Left forelimb (tissue), 1 donor: ENCODE measurements at places on chromosomes 5 and 9.

DNA sequence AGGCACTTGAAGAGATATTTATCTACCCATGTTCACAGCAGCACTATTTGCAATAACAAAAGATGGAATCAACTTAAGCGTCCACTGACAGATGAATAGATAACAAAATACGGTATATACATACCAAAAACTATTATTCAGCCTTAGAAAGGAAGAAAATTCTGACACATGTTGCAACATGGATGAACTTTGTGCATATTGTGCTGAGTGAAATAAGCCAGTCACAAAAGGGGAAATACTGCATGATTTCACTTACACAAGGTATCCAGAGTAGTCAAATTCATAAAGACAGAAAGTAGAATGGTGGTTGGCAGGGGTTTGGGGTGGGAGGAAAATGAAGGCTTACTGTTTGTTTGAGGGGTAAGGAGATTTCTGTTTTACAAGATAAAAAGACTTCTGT is 66.0 kb downstream of the FBN2 start:
- no peak for DNase-seq

- DNase-seq = no peak
These were observed 551.0 kb downstream of the CCDC171 start for GRCh38 chr9:16103620-16104397.

DNA sequence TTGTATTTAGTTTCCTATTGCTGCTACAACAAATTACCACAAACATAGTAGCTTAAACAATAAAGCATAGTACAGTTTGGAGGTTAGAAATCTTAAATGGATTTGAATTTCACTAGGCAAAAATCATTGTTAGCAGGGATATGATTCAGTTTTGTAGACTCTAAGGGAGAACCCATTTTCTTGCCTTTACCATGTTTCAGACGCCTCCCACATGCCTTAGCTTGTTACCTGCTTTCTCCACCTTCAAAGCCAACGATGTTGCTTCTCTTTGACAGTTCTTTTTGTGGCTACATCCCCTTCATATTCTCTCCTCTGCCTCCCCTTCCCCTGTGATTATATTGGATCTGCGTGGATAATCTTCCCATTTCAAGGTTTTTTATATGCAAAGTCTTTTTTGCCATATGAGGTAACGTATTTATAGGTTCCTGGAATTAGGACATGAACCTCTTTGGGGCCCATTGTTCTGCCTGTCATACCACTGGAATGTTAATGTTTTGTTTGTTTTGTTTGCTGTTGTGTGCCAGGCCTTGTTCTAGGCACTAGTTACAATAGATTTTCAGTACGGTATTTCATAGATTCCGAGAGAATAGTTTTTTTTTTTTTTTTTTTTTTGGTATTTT is 54.1 kb downstream of the UHRF2 start:
- DNase-seq = no peak

DNA sequence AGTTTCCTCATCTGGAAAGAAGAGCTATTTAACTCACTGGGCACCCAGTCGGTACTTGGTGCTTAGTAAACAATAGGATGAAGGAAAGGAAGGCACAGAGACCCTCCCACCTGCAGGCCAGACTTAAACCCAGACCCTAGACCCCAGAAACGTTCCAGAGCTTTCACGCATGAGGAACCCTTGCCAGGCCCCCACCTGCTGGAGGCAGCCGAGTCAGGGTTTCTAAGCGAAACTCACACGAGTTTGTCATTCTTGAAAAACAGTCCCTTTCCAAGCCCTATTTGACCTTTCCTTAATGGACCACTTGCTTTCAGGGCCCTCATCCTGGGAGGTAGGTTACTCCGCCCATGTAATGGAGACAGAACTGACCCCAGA is 30.6 kb downstream of the NDUFA8 start:
- DNase-seq = no peak

DNA sequence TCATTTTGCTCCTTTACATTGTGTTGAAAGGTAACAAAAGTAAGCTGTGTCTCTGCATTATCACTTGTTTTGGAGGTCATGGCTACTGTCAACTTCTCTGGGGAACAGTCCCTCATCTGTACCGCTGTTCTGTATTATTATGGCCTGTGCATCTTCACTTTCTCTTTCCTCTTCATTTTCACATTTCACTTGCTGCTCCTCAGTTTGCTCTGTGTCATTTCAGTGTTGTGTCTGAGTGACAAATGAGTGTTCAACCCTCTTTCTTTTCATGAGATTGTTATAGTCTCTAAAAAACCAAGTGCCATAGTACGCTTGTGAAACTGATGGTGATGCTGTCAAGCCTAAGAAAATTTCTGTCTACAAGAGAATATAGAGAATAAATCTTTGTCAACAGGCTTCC is 122.0 kb upstream of the FER start:
- DNase-seq = no peak

- no peak for DNase-seq
These were observed 182.1 kb downstream of the ADCY2 start for GRCh38 chr5:7578071-7578470.

- DNase-seq = no peak
These were observed 1079.9 kb upstream of the ACO1 start for GRCh38 chr9:31304576-31304975.

DNA sequence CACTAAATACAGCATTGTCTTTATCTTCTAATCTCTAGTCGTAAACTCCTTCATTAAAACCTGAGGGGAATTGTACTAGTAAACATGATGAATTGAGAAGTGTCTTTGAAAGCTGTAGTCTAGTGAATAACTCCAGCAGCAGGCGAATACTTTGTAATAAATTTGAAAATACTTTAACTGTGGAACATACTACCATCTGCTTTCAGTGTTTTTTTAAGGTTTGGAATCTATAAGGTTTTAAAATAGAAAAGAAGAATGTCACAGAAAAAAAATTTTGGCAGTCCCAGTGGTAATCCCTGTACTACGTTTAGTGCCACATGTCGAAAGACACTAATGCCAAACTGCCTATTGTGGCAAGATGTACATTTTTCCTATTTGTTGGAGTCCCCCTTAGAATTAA is 379.0 kb upstream of the NUDT12 start:
- DNase-seq = no peak

DNA sequence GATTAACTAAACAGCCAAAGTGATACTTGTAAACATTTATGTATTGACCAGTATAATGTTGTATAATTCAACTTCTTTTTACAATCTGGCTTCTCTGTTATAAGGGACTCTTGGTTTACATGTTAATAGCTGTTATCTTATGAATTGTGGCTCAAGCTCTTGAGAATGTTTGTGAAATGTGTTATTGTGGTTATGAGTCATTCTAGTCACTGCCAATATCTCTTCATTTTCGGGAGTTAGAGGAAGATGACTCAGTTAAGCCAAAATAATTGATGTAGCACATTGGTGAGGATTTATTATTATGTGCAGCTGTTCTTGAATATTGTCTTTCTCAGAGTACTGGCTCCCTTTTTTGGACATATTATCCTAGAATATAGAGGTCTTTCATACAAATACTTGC is 655.2 kb upstream of the RIOK2 start:
- DNase-seq = no peak

- no peak for DNase-seq
These were observed 6.1 kb downstream of the S100Z start for GRCh38 chr5:76855961-76856360.

DNA sequence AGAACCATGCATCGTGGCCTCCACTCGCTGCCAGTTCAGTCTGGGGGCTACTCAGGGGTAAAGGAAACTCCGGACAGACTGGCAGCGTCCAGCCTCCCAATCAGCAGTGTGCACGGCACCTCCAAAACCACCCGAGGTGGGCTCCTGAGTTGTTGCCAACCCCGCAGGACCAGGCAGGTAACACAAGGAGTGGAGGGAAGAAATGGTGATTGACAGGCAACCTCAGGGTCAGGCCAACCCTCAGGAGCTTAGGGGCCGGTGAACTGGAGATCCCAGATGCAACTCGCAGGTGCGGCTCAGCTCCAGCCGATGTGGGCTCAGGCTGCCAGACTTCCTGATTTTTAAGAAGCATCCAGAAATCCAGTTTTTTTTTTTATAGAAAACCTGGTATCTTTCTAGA is 37.3 kb upstream of the AKNA start:
- DNase-seq = no peak

GRCh38 chr9:132163457-132163875 is 1.6 kb downstream of the NTNG2 start:
- no peak for DNase-seq

- no peak for DNase-seq
These were observed 81.3 kb downstream of the OXCT1 start for GRCh38 chr5:41788941-41789368.

DNA sequence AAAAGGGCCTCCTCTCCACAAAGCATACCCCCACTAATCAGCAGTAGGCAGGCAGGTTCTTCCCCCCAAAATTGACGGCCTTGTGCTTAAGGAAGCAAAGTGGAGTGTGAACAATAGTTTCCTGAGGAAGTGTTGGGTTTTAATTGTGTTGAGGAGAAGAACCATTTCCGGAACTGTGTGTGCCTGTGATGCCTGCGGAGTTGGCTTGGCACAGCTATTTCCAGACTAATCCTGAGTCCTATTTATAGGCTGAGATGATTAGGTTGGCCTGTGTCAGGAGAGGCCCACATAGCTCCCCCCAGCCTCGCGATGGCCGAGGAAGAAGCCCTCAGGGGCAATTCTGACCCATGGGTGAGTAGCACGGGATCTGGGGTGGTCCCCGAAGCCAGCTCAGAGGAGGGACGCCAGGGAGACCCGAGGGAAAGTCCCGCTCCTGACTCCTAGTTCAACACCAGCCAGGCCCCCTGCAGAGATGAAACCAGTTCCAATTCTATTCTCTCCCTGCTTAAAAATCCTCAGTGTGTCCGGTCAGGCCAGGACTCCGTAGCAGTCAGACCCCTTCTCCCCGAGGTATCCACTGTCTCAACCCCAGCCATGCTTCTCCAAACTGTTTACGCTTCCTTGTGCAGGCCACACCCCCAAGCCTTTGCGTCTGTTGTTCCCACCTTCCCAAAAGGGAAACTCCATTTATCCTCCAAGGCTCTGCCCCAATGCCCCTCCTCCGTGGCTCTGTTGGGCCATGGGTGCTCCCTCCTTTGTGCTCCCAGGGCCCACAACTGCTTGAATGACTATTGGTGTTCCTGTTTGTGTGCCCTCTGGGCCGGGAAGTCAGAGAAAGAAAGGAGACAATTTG is 18.1 kb downstream of the GSN start:
- peak; percentile 66 for DNase-seq

- peak; percentile 81 for DNase-seq
These were observed 216.2 kb upstream of the CLINT1 start for GRCh38 chr5:158074992-158075769.

DNA sequence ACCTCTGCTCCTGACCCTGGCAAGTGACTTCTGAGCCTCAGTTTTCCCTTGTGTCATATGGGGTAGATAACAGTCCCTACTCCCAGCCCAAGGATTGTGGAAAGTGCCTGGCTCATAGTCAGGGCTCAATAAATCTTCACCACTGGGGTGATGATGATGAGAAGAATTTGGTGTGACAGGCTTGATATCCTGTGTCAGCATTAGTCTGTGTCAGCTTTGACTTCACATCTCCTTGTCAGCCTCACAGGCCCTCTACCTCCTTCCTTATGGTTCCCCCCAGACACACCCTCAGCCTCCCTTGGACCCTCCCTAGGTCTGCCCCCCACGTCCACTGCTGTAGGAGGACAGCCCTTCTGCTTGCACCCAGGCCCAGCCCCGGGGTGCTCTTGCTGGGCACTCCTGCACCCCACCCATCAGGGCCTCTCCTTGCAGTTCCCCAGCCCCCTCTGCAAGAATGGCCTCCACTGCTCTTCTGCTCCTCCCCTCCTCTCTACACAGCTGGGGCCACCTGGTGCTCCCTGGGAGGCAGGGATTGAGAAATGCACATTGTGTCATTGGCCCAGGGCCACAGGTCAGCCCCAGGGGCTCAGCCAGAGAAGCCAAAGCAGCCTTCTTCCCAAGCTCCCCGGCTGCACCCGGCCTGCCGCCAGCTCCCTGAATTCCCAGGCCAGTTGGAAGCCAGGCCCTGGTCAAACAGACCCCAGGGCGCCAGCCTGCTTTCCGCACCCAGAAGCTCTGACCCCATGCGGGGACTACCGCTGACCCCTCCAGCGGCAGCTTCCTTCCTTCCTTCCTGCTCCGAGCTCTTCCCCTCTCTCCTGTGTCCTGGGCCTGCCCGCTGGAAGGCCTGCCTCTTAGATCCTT is 7.7 kb downstream of the FGFR4 start:
- DNase-seq = peak; percentile 85

GRCh38 chr9:97545486-97545885 is 44.0 kb downstream of the TMOD1 start:
- no peak for DNase-seq

GRCh38 chr5:153256-153655 is 38.0 kb upstream of the LRRC14B start:
- DNase-seq = peak; percentile 28

DNA sequence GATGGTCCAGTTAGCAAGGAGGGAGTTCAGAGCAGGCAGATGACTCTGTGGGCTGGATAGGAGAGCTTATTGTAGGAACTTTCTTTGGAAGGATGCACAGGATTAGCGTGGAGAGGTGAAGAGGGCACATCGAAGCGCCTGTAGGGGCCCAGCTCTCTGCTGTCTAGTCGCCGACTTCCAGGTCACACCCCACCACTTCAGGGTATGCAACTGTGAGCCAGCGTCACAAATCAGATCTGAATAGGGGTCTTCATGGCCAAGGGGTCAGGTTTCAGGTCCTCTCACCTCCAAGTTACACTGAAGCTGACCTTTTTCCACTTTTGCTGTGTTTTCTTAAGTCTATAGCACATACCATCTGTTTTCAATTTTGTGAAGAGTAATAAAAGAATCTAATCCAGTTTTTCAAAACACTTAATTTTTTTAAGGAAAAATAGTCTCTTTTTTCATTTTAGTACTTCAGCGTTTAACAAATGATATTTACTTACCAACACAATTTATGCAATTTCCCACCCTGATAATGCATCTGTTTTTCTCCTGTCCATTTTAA is 364.2 kb upstream of the CLINT1 start:
- no peak for DNase-seq

DNA sequence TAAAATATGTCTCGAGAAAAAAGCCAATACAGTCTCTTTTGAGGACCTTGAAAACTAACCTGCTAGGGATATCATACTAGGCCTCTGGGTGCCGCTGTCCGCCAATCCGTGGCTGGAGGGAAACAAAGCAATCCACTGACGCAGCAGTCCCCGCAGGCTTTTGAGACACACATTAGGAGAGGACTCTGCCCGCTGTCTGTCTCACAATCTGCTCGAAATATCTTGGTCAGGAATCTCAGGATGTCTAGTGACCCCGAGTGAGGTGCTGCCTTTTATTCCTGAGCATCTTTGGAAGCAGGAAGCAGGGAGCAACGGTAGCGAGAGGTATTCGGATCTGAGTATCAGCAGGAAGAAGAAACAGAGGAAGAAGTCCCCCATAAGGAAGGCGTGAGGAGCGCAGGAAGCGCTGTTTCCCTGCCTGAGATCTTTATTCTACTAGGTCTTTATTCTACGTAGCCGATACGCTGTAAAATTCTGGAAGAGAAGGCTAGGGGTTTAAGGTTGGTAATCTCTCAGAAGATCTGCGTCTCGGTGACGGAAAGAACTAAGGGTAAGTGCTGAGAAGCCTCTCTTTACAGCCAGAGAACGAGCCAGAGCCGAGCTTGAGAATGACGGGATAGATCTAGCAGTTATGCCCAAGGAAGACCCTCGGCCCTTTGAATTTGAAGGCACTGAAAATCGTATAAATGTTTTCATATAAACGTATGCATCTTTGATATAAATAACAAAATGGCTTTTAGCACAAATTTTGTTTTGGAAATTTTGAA is 4.0 kb upstream of the PCDHGA1 start:
- DNase-seq = no peak

- DNase-seq = no peak
These were observed 470 bp downstream of the IL31RA start for GRCh38 chr5:55851675-55851979.
